ENCODE measurements at places on chromosomes 2 and 18.

DNA sequence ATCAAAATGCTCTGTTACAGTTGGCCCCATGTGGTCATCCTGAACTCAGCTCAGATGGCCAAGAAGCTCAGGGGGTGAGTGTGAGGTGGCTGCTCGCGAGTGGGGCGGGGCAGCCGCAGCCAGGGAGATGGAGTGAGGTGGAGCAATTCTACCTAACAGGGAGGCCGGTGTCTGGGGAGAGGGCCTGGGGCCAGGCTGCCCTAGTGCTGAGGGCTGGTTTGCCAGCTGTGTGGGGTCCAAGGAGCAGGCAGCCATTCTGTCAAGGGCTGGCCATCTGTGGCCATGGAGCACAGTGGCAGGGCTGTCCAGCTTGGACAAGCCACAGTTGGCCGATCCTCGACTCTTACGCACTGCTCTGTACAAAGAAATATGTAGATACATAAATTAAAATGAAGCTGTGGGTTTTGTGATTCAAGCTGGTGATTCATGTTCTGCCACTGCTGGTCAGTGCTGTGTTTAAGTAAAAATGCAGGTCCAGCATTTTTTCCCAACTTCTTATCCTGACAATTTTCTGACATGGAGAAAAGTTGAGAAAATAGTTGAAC, 82.1 kb downstream of the HS6ST1 start:
- no peak for DNase-seq

- no peak for DNase-seq
Observed at GRCh38 chr2:191345788-191346187, 100.6 kb downstream of the MYO1B start.

GRCh38 chr2:235230821-235231601, 262.8 kb upstream of the AGAP1 start:
- DNase-seq, result no peak

DNA sequence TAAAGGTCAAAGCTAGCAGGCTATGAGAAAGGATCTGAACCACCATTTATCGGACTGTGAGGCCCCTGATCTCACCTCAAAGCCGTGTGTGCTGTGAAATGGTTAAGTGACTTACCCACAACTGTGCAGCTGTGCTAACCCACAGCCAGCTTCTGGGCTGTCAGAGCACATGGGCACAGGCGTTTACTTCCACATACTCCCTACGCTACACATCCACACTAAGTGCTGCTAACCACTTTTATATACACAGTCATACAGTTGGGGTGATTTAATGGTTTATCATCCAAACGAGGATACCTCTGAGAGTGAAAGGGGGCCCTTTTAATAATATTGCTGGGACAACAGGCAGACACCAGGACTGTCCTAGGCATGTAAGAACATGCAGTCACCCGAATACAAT, 37.3 kb downstream of the CYRIA start:
- DNase-seq, result no peak

DNA sequence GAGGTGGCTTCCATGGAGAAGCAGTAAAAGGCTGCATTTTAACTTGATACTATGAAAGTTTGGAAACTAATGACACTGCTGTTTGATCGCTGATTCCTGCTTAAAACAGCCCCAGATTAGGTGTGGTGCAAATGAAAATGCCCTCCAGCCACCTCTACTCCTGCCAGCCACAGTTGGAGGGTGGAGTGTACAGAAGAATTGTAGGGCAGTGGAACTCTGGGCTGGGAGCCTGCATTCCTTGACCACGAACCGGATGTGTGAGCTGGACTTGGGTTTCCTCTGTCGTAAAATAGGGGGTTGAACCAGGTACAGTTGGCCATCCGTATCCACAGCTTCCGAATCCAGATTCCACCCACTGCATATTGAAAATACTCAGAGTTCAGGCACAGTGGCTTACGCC, 84.6 kb upstream of the RFX8 start:
- no peak for DNase-seq
